ENCODE measurements at places on chromosomes 3 and 15.

GRCh38 chr3:70805061-70805889 lies 492.8 kb upstream of the MDFIC2 start:
- peak; percentile 18 for DNase-seq

GRCh38 chr15:51647128-51647562 lies 24.6 kb upstream of the DMXL2 start:
- DNase-seq: peak; percentile 37

DNA sequence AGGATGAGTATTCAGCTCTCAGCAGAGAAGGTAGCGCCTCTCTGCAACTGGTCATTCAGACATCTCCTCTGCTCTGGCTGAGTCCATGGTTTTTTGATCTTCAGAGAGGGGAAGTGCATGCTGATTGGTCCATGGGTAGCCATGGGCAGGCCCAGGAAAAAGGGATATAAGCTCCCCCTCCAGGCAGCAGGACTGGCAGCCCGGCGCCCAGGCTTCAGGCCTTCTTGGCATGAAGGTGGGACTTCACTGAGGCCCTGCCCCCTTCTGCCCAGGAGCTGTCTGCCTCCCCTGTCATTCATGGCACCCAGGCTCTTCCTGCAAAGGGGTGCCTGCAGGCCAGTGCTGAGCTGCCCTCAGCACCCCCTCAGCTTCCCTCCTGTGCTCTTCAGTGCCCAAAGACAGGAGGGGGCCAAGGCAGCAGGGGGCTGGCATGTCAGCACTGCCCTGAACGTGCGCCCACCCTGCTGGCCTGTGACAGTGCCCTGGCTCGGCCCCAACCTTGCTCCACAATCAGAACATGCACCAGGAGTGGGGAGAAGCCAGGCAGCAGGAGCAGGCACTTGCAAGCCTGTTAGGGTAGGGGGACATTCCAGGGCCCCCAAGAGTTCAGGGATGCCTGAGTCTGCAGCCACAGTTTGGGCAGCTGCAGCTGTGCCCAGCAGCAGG lies 13.8 kb upstream of the NR1I2 start:
- no peak for DNase-seq

DNA sequence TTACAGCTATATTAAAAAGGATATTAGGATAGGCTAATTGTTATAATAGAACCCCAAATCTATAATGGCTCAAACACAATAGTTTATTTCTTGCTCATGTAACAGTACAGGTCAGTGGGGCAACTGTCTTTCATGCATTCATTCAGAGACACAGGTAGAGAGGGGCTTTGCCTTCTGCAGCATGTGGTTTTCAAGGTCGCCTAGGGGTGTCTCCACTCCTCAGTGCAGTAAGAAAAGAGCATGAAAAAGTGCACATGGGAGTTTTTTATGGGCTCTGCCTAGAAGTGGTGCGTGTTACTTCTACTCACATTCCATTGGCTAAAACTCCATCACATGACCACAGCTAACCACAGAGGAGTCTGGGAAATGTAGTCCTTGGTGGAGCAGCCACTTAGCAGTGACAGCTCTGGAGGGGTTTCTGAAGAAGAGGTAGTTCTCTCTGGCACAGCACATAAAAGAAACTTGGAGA lies 1.8 kb downstream of the ZBTB38 start:
- peak; percentile 87 for DNase-seq

DNA sequence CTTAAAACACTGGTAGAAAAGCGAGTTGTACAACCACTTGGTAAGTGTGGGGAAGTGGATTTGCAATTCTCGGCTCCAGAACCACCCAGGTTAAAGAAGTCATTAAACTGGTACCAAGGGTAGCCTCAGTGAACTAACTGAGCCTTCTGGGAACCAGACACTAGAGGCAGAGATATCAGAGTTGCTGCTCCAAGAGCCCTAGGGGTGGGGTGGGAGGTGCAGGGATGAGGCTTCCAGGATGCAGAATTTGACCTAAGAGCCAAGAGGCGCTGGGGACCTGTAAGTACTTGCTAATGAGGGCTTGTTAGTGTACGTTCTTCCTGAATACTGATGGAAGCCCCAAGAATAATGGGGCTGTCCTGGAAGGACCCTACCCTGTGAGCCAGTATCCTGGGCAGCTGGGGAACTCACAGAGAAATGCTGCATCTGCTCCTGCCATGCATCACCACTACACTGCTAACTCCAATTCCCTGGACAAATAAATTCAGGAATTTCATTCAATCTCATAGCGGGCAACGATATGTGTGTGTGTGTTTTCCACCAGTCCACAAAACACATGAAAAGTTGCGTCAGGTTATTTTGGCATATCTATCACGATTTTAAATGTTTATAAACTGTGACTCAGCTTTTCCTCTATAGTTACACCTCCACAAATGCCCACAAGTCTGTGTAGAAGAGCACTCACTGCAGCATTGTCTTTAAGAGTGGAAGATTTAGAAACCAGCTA lies 23.8 kb downstream of the STIMATE start:
- DNase-seq: peak; percentile 42

- DNase-seq: peak; percentile 17
These were observed 166.7 kb downstream of the FOXP1 start for GRCh38 chr3:71416876-71417275.

GRCh38 chr15:73321496-73322450 lies 47.0 kb downstream of the HCN4 start:
- DNase-seq: no peak

- DNase-seq: no peak
These were observed 61.0 kb upstream of the ANKRD28 start for GRCh38 chr3:15858547-15859506.

- DNase-seq: peak; percentile 78
These were observed at the start of gene CHST2 for GRCh38 chr3:143119009-143119914. Gene CHST2, plus strand, starts transcription at chr3:143119771. Its CDS starts 1,046 bp downstream, at chr3:143120817.

- DNase-seq: no peak
These were observed 71.9 kb upstream of the PRR23E start for GRCh38 chr3:127120851-127121647.

DNA sequence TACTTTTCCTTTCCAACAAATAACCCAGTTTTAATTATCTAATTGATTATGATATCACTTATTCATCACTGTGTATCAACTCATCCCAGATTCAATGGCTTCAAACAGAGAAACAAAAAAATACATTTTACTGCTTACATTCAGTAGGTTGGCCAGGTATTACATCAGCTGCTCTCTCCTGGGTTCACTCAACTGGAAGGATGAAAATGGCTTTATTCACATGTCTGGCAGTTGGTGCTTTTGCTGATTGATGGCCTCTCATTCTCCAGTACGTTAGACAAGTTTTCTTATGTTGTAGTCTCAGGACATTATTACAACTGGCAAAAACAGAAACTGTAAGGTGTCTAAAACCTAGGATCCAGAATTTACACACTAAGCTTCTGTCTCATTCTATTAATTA lies 811.0 kb upstream of the ALCAM start:
- no peak for DNase-seq

DNA sequence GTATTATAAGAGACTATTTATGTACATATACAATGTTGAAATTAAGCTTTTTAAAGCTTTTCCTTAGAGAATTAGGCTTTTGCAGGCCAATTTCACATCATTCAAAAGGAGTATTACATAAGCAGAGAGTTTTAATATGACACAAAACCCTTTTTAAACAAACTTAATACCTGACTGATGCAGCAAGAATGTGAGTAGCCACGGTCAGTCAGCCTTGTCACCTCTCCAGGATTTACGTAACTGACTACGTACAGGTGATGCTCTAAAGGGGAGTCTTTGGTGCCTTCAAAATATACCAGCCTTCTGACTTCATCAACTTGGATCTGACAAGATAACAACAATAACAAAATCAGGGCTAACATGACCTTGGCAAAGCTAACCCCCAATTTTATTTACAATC lies 44.2 kb upstream of the IGDCC4 start:
- DNase-seq: no peak

- no peak for DNase-seq
These were observed 31.7 kb upstream of the MAP4 start for GRCh38 chr3:48047841-48048464.

GRCh38 chr3:193796089-193796488 lies 203.1 kb downstream of the OPA1 start:
- no peak for DNase-seq

- no peak for DNase-seq
These were observed 35.8 kb upstream of the LRTM1 start for GRCh38 chr3:54963641-54964040.

DNA sequence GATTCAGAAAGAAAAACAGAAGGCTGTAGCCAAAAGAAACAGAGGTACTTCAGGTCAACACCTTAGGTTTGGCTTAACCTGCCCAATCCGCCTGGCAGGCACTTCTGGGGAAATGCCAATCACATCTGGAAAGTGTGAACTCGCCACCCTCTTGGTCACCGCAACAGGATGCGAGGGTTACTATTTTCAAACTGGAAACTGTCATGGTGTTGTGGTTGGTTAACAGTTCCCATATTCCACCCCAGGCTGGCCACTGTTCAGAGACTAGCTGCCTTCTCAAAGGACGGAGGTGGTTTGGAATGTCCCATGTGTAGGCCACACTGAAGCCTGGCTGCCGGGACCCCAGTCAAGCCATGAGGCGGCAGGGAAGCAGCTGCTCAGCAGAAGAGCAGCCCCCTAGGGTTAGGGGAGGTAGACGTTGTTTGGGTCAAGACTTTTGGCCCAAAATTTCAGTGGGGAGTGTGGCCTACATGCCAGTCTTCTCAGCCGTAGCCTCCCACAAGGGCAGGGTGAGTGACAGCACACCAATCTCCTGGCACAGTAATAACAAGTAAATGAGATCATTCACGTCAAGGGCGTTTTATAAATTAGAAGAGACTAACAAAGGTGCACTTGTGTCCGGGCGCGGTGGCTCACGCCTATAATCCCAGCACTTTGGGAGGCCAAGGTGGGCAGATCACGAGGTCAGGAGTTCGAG lies 54.6 kb downstream of the UMPS start:
- no peak for DNase-seq

DNA sequence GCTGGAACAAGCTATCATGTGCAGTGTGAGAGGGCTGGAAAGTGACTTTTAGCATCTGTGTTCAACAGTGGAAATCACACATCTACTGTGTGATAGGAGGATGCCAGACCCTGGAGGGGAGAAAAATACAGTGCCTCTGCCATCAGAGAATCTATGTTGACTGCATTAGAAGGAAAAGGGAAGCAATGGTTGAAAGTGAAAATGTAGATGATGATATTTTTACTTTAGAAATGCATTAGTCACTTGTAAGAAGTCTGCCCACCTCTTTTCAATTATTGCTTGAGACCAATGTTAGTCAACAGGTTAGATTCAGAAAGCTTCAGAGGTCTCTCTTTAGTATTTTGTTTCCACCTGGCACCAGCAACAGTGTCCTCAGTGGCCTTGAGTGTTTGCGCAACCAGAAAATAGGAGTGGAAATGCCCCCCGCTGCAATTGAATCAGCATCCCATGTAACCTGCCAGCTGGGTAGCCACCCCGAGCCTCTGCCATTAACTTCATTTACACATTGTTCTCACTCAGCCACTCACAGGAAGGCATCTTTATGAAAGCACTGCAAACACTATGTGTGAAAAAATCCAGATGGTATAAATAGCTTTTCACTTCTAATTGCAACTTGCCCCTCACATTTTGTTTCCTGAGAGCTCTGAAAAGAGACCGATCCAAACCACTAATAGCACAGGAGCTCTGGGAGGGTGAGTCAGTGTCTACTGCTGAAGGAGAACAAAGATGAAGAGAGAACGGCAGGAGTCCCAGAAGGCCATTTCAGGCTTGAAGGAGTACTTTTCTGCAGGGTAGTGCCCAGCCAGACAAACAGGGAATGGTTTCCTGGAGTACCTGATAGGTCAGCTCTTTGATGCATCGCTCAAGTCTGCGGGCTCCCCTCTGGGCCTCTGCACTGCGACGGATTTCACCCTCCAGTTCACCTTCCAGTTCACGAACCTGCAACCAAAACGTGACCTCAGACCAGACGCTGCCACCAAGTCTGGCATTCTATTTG lies 92.1 kb downstream of the HHLA2 start:
- peak; percentile 31 for DNase-seq

DNA sequence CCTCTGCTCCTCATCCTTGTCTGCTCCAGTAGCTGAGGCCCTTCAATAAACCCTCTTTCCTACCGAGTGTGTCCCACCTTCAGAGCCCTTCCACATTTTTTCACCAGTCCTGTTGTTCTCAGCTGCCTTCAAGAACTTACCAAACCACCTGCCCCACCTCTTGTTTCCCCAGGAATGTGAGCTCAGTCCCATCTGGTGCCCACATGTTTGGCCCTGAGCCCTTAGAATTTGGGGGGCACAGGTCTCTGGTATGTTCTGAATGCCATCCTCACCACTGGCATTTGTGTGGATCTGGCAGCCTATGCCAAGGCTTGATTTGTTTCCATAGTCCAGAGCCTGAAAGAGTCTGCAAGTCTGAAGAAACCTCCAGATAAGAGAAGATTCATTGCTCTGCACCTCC lies 315.2 kb upstream of the PPP2R3A start:
- DNase-seq: no peak

- DNase-seq: no peak
These were observed 293.1 kb downstream of the POLQ start for GRCh38 chr3:121252676-121253075.

DNA sequence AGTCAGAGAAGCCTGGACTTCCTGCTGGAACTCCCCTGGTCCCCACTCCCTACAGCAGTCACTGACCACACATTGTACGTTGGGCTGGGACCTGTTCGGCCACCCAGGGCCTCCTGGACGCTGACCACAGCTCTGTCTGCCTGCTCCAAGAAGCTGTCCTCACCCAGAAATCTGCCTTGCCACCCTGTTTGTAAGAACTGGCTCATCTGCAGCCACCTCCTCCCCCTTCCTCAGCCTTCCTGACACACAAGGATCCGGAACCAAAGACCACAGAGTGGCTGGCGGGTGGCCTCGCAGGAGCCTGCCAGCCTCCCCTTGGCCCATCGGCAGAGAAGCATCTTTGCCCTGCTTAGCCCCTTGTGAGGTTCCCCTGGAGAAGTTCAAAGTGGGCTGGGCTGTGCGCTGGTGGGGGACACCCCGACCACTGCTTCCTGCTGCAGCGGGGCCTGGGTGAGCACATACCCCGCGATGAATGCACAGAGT lies 91.9 kb downstream of the PCSK6 start:
- DNase-seq: no peak

GRCh38 chr15:68806220-68807060 lies 14.3 kb downstream of the ANP32A start:
- no peak for DNase-seq

DNA sequence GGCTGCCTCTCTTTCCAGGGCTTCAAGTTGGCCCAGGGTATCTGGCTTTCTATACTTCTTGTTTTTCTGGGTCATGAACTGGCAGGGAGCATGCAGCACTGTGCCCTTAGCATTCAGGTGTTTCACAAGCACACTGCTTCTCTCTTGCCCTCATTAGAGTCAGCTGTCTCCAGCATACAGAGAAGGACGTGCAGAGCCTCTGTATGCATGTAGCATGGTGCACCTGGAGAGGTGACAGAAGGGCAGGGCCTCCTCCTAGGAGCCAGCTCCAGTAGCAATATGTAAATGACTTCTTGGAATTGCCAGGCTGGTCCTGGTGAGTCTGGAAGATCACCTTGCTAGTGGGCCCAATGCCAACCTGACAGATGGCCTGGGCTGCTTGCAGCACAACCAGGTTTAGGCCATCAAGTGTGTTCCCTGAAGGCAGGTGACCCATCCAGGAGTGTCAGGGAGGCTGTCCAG lies 44.8 kb upstream of the ATP2C1 start:
- no peak for DNase-seq

DNA sequence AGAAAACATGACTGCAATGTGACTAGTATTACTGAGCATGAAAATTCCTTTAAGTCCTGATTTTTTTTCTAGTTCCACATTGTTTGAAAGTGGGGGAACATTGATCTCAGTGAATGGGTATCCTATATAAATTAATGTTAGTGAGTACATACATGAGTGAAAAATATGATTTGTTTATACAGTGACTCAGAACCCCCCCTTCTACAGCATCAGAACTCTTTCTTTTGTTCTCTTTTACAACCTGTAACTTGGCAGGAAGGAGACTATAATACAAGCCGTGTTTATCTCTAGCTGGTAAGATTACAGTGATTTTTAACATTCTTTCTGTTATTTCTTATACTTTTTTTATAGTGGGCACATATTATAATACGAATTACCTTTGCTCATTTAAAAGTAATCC lies 384.7 kb downstream of the PDCD6IP start:
- DNase-seq: no peak

Data from fibroblast of skin of right quadriceps (primary cell).